ENCODE measurements at places on chromosomes 16 and 17.

GRCh38 chr16:12255473-12255872, 278.9 kb downstream of the SNX29 start:
- no peak for DNase-seq

- DNase-seq: no peak
These were observed 50.3 kb downstream of the BMERB1 start for GRCh38 chr16:15484662-15485061.

GRCh38 chr17:41521574-41522261, 3.0 kb upstream of the KRT15 start:
- DNase-seq: no peak

- DNase-seq: no peak
These were observed 44.2 kb downstream of the LDHD start for GRCh38 chr16:75072239-75072947.

- no peak for DNase-seq
These were observed 43.2 kb downstream of the AXIN2 start for GRCh38 chr17:65518256-65518655.

GRCh38 chr17:21072745-21073197, 30.0 kb upstream of the USP22 start:
- DNase-seq: no peak

DNA sequence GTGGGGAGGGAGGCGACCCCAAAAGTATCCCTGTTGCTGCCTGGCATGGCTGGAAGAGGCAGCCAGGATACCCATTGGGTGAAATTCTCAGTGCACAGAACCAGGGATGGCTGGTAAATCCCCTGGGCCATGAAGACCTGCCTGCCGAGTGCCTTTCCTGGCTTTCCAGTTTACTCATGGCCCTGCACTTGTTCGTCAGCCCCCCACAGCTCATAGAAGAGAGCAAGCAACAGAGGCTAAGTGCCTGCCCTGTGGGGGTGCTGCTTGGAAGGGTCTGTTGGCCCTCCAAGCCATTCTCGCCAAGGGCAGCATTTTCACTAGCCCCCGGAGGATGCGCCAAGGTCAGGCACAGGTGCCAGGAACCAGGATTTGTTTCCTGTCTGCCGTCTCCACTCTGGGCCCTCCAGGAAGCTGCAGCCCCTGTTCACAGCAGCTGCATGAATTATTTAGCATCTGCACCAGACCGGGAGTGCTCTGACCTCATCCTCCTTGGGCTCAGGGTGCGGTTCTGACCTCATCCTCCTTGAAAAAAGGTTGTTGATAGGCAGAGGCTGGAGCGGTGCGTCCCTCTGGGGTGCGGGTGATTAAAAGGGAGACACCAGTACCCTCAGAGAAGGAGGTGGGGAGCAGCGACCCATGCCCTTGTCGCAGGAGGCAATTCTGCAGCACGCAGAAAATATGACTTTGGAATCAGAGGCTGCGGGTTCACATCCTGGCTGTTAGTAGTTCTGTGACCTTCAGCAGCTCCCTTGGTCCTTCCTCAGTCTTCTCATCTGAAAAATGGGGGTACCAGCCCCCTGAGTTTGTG, 14.2 kb upstream of the CD300A start:
- no peak for DNase-seq

- no peak for DNase-seq
These were observed 5.4 kb upstream of the FSCN2 start for GRCh38 chr17:81522491-81523401.

GRCh38 chr17:34665819-34666763, 86.7 kb downstream of the TMEM132E start:
- no peak for DNase-seq

GRCh38 chr16:82197540-82198240, 27.7 kb upstream of the MPHOSPH6 start:
- DNase-seq: no peak

GRCh38 chr17:77807746-77808441, 150.6 kb upstream of the TNRC6C start:
- no peak for DNase-seq

GRCh38 chr17:79922116-79922601, 82.9 kb upstream of the CBX4 start:
- no peak for DNase-seq

DNA sequence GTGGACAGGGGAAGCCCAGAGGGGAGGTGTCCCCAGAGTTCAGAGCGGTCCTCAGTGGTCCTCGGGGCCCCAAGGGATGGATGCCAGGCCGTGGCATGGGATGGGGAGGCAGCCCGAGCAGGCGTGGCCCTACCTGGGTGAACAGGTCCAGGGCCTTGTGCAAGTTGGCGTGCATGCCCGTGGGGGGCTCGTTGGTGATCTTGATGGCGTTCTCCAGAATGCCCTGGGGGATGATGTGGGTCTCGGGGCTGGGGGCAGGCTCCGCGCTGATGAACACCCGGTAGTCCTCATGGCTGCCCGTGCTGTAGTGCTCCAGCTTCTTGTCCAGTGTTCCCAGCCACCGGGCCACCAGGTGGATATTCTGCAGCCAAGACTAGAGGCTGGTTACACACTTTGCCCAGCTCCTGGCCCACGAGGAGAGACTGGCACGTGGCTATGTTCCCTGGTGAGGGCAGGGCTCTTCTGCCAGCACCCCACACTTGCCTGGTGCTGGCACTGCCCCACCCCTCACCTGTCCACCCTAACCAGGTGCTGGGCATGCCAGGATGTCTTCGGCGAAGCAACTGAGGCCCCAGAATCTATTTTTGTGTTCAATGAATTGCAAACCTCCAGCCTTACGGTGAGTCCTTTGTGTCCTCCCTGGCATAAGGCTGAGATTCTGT, 59.2 kb downstream of the PGS1 start:
- no peak for DNase-seq

- DNase-seq: no peak
These were observed 7.5 kb downstream of the ATP5PD start for GRCh38 chr17:75039238-75039637.

DNA sequence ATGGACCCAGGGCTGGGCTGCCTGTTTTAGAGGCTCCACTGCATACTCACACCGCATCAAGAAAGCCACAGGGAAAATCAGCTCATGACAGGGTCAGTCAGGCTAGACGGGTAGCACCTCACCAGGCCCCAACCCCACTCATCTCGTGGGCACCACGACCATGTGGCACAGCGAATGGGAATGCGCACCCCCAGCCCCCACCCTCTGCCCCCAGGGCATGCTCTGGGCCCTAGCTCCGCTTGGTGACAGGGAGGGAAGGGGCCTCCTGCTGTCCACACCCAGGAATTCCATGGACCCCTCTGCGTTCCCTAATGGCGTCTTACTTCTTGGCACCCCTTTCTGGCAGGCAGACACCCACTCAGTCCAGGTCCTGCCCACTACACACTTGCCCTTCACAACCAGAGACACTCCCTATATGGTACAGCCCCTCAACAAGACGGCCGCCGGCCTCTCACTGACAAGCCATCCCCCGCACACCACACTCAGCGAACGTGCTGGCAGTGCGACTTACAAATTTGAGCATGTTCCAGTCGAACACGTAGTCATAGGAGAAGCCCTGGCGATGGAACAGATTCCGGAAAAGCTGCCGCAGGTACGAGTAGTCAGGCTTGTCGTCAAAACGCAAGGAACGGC, 22.1 kb downstream of the SLC16A3 start:
- no peak for DNase-seq

DNA sequence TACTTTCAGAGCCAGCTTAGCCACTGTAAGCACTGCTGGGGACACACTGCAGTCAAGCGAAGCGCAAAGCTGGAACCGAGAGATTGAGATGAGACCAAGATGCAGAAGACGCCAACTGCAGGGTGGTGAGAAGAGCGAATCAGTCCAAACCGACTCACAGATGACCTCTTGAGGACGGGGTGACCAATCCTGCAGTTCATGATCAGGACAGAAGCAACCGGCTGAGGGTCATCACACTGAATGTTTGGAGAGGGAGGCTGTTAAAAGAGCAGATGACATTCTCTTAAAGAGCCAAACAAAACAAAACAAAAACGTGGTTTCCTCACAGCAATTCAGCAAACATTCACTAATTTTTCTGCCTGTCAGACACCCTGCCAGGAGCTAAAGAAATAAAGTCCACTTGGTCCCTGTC, 8.5 kb downstream of the HASPIN start:
- DNase-seq: no peak

GRCh38 chr17:75147878-75148546, 6.3 kb downstream of the JPT1 start:
- DNase-seq: no peak

DNA sequence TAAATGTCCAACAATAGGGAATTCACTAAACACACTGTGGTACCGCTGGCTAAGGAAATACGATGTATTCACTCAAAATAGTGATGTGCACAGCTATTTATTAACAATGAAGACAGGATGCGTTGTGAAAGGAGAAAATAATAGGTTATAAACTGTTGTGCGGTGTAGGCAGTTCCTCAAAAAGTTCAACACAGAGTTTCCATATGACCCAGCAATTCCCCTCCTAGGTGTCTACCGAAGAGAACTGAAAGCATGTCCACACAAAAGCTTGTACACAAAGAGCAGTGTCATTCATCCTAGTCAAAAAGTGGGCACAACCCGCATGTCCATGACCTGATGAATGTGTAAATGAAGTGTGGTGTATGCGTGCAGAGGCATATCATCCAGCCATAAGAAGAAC, 1.2 kb upstream of the CES1 start:
- DNase-seq: no peak

GRCh38 chr17:78227455-78227916, 3.9 kb upstream of the TMEM235 start:
- no peak for DNase-seq

GRCh38 chr17:76545918-76546555, 6.2 kb downstream of the PRCD start:
- no peak for DNase-seq

GRCh38 chr17:40561294-40561870, 3.9 kb downstream of the CCR7 start:
- peak; percentile 17 for DNase-seq

DNA sequence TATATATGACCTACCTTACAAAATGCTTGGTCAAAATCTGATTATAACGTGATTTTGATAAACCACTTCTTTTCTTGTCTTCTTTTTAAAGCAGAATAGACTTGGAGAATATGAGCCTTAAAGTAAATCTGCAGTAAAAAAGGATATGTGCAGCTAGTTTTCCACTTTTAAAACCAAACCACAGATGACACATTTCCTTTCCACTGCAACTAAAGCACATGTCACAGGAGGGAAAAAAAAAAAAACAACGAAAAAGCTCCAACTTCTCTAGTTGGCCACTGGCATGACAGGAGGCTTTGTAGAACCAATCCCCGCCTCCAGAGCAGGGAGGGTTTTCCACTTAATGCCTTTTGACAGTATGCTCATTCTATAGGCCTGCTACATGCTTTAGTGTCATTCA, at the start of gene EVI2A:
Gene EVI2A (minus strand): TSS at position 142 of the 400 bp plus-strand sequence. CDS start 2,609 bp downstream, outside the sequence.
- DNase-seq: no peak

GRCh38 chr16:83891742-83892141, 7.2 kb upstream of the MLYCD start:
- no peak for DNase-seq

DNA sequence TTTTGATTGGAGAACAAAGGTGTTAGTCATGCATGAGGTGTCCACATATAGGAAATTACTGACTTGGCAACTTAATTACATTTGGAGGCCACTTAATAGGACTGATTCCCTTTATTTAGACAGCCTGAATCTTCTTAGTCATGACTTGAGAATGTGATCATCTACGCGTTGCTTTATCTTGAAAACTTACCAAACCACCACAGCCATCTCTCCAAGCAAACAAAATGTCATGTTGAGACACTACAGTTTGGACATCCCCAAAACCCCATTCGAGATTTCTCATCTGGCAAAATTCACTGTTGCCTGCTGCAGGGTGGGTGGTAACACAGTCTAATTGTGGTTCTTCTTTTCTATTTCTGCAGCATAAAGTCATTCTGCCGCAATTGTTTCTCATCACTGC, 176.5 kb upstream of the CDH5 start:
- no peak for DNase-seq

GRCh38 chr17:36760425-36760824, 159.0 kb downstream of the MRM1 start:
- DNase-seq: no peak

- no peak for DNase-seq
These were observed 1023.4 kb upstream of the CDH8 start for GRCh38 chr16:63059676-63060075.

DNA sequence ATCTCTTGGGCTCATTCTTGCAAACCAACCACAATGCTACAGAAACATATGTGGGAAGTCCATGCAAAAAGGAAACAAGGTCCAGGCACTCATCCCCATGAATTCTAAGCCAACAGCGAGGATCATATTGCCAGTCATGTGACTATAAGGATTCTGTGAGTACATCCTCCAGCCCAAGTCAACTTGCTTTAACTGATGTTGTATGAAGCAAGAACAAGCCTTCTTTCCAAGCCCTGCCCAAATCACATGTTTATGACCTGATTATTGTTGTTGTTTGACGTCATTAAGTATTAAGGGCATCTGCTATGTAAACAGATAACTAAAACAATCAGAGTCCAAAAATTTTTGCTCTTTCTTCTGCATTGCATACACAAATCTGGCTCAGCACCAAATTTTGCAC, 78.2 kb upstream of the MON1B start:
- DNase-seq: no peak

GRCh38 chr17:10807704-10808128, 3.8 kb upstream of the TMEM238L start:
- no peak for DNase-seq

DNA sequence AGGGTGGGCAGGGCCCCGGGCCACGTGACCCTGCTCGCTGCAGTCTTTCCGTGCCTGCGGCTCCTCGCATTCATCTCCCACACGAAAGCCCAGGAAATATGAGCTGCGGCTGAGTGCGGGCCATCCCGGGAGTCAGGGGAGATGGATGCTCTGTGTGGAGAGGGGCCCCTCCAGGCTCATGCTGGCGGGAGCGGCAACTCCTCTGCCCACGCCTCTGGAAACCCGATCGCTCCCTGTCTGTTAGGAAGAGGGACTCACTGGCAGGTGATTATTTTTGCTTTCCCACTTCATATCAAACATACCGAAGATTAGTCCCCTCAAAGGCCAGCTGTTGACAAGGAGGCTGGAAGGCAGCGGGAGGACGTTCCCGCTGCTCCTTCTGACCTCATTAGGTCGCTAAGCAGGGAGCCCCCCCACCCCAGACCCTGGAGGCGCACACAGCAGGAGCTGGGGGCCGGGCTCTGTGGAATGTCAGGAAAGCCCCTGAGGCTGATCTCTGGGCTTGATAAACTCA, 228.5 kb downstream of the FOXL1 start:
- no peak for DNase-seq

All from activated B cell treated with CpG ODN at 0.5 μM for 24 hours (primary cell).